ENCODE measurements at places on chromosomes 2 and 18. TPM values are rescaled to one million over a fixed set of nuclear protein-coding genes. Genes with fewer than 3 reads are reported as not detected.

GRCh38 chr2:74278176-74278575 is 65.0 kb downstream of the SLC4A5 start:
- no peaks in the 10 kb centered on the region for H3K36me3 ChIP-seq
- no peak overlapping the region for H3K27ac ChIP-seq
- no peaks in the 10 kb centered on the region for H3K4me1 ChIP-seq
- no peak for DNase-seq
- H3K27me3 ChIP-seq, result no peaks in the 10 kb centered on the region
- no peak overlapping the region for H3K4me3 ChIP-seq

- H3K36me3 ChIP-seq, result no peaks in the 10 kb centered on the region
- H3K4me1 ChIP-seq, result no peaks in the 10 kb centered on the region
- no peaks in the 10 kb centered on the region for H3K27me3 ChIP-seq
- H3K4me3 ChIP-seq, result no peak overlapping the region
- no peak overlapping the region for H3K27ac ChIP-seq
- no peak for DNase-seq
These were observed 1435.4 kb upstream of the LRRTM1 start for GRCh38 chr2:81739966-81740365.

Gene GGCX
- total RNA-seq, result 50.7 TPM

DNA sequence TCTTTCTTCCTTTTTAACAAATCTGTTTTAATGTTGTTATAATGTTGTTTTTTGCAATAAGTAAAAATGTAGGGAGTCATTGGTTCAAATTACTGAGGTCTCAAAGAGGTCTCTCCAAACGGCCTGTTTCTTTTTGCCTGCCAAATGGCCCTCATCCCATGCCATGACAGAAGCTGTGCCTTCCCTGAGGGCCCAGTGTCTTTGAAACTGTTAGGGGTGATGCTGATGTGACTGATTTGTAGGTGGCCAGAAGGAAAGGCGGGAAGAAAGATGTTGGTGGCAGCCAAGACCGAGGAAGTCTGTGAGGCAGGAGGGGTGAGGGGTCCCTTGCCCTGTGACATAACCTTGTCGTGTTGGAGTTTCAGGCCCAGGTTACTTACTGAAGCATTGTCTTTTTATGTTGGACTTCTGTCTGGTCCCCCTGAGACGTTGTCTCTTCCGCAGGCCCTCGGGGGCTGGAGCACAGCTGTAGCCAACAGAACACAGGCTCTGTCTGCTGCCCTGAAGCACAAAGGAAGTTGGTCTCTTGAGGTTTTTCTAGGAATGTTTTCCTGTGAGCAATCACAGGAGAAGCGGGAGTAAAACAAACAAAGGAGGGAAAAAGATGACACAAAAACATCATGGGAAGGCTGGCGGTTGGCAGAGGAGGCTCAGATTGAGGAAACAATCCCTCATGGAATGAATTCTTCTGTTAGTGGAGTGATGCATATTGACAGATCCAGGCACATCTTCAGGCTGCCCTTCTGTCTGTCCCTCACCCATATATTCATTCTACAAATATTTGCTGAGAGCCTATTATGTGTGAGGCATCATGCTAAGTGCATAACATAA is 4.9 kb upstream of the ST3GAL5 start:
- DNase-seq, result no peak
- no peak overlapping the region for H3K27ac ChIP-seq
- no peak overlapping the region for H3K4me3 ChIP-seq
- no peaks in the 10 kb centered on the region for H3K27me3 ChIP-seq
- peaks cover 9% of the 10 kb centered on the region for H3K4me1 ChIP-seq

DNA sequence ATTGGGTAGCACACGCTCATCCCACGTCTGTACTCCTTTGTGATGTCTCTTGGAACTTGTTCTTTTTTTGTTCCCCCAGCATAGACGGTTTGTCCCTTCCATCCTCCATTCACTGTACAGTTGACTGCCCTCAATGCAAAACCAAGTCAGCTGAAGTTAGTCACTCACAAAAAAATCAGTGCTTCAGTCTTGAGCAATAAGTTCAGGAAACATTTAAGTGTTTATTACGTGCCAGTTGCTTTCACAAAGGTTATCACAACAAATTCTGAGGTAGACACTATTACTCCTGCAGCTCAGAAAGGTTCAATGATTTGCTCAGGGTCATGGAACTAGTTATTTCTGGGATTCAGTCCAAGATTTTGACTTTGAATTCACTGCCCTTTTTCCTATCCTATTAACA is 102.2 kb downstream of the PDE1A start:
- H3K27ac ChIP-seq, result peak overlapping the region; percentile 54
- H3K4me3 ChIP-seq, result no peak overlapping the region
- H3K36me3 ChIP-seq, result no peaks in the 10 kb centered on the region
- peaks cover 3% of the 10 kb centered on the region for H3K4me1 ChIP-seq
- no peaks in the 10 kb centered on the region for H3K27me3 ChIP-seq
- no peak for DNase-seq

DNA sequence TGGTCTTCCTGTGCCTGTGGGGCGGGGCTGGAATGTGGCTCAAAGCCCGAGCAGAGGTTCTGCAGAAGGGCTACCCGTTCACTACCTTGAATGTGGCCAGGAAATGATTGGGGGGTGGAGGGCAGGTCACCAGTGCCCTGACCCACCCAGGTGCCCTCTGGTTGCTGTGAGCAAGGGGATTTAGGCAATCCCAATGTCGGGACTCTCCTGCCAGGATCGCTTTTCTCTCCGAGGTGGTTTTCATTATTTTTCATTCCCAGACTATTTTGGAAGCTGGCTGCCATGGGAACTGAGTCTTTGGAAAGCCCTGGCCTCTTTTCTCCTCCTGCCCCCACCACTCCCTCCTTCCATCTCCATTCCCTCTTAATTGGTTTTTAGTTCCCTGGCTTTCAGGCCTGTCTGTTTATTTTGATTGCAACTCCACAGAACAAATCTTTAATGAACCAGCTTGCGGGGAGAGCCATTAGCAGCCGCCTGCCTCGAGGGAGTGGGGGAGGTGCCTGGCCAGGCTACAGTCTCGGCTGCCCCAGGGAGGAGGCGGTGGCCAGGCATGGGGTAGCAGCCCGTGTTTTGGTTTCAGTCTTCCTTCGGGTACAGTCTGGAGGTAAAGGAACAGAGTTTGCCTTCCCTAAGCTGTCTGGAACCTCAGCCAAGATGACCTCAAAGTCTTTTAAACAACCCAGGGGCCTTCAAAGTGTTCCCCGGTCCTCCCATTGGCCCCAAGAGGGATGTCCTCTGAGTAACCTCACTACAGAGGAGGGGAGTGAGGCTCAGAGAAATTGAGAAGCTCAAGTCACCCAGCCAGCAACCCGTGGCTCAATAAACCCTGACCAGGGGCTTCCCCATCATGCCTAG is 114.4 kb upstream of the HAAO start:
- no peaks in the 10 kb centered on the region for H3K36me3 ChIP-seq
- peaks cover 42% of the 10 kb centered on the region for H3K4me1 ChIP-seq
- no peaks in the 10 kb centered on the region for H3K27me3 ChIP-seq

Gene LYPD6
- 1.1 TPM for total RNA-seq

DNA sequence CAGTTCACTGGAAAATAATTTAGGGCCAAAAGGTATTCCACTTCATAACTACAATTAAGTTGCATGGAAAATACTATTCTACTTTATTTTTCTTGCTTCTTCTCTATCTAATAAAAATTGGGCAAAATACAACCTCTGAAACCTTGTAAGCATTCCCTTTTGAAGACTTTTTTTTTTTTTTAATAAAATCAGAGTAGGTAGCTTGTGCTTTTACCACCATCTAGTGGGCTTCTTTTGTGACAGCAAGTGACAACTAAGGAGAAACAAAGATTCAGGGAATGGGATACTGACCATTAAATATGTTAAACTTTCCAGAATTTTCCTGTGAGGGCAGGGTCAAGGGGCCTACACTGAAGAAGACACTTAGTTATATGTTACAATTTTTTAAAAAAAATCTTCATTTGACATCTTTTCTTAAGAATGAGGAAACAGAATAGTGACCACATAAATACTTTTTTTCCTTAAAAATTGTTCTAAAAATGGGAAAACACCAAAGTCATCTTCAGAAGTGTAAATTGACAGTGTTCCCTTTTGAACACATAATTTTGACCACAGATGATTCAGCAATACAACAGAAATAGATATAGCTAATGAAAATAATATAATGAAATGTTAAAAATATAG is 1183.2 kb upstream of the ACVR2A start:
- H3K4me3 ChIP-seq, result no peak overlapping the region
- H3K27ac ChIP-seq, result no peak overlapping the region

DNA sequence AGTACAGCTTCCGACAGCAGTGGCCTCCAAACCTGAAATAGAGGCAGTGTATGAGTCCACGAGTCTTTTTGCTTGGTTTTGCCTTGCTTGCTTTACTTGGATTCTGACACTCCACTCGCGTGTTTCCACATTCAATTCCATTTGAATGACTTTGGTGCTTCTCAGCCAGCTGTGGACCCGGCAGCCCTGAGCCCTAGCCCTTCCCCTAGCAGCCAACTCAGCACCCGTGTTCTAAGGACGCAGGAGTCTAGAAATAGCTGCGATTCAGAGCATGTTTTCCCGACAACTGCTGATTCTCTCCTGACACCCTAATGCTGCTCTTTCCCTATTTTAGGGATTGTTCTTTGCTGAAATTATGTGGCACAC is 20.6 kb downstream of the LRRFIP1 start:
- H3K4me1 ChIP-seq, result no peaks in the 10 kb centered on the region
- no peak overlapping the region for H3K27ac ChIP-seq
- H3K27me3 ChIP-seq, result no peaks in the 10 kb centered on the region
- no peak for DNase-seq

DNA sequence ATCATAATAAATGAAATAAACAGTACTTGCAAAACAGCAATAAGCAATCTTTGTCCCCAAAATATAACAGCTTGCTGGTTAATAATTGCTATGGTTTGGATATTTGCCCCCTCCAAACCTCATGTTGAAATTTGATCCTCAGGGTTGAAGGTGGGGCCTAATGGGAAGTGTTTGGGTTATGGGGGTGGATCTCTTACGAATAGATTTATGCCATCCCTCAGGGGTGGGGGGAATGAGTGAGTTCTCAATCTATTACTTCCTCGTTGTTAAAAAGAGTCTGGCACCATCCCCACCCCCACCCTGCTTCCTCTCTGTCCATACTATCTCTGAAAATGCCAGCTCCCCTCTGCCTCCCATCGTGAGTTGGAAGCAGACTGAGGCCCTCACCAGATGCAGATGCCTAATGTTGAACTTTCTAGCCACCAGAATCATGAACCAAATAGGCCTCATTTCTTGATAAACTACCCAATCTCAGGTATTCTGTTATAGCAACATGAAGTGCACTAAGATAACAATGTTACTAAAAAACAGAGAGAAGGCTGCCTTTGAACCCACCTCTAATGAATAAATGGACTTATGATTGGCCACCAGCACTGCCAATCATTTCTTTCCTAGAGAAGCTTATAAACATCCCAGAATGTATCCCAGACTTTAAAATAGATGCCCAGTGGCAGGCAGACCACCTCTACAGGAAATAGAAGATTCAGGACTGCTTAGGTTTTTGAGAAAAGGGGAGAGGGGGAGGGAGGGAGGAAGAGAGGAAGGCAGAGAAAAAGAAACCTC is 90.1 kb downstream of the ALPK2 start:
- peaks cover 13% of the 10 kb centered on the region for H3K4me1 ChIP-seq
- H3K27me3 ChIP-seq, result no peaks in the 10 kb centered on the region
- H3K4me3 ChIP-seq, result no peak overlapping the region

Gene KCNG2
- 0.76 TPM for total RNA-seq

Gene FER1L5
- total RNA-seq, result 1.3 TPM

- no peaks in the 10 kb centered on the region for H3K36me3 ChIP-seq
- H3K4me3 ChIP-seq, result no peak overlapping the region
- H3K27me3 ChIP-seq, result peaks cover 72% of the 10 kb centered on the region
- no peaks in the 10 kb centered on the region for H3K4me1 ChIP-seq
- H3K27ac ChIP-seq, result no peak overlapping the region
- DNase-seq, result no peak
These were observed 2.2 kb upstream of the RAX start for GRCh38 chr18:59275406-59275949.

- no peaks in the 10 kb centered on the region for H3K36me3 ChIP-seq
- peaks cover 16% of the 10 kb centered on the region for H3K4me1 ChIP-seq
- H3K4me3 ChIP-seq, result no peak overlapping the region
- no peak for DNase-seq
- H3K27ac ChIP-seq, result no peak overlapping the region
These were observed 9.6 kb upstream of the CENPA start for GRCh38 chr2:26776195-26776800.

- H3K27me3 ChIP-seq, result no peaks in the 10 kb centered on the region
- no peaks in the 10 kb centered on the region for H3K4me1 ChIP-seq
- peaks cover 5% of the 10 kb centered on the region for H3K36me3 ChIP-seq
- H3K27ac ChIP-seq, result no peak overlapping the region
These were observed 165.4 kb upstream of the ALPP start for GRCh38 chr2:232213176-232213575.

DNA sequence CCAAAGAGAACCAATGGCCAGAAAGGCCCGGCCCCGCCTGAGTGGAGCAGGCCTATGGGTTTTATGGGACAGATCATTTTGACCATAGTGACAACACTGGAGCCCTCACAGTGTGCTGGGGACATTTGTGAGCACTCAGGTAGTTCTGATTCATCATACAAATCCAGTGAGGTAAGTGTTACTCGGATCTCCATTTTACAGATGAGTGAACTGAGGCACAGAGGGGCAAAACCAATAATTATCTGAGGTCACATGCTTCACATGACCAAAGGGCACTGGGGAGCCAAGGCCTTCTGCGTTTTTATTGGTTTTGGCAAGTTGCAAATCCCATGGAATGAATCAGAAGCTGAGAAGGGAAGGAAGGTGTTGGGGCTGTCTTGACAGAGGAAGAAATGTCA is 111.5 kb upstream of the MGAT5 start:
- no peak overlapping the region for H3K4me3 ChIP-seq
- DNase-seq, result no peak
- no peak overlapping the region for H3K27ac ChIP-seq
- H3K27me3 ChIP-seq, result no peaks in the 10 kb centered on the region
- no peaks in the 10 kb centered on the region for H3K4me1 ChIP-seq

Gene IL1RL1
- 32.3 TPM for total RNA-seq

Gene SCYGR4
- total RNA-seq, result not detected

DNA sequence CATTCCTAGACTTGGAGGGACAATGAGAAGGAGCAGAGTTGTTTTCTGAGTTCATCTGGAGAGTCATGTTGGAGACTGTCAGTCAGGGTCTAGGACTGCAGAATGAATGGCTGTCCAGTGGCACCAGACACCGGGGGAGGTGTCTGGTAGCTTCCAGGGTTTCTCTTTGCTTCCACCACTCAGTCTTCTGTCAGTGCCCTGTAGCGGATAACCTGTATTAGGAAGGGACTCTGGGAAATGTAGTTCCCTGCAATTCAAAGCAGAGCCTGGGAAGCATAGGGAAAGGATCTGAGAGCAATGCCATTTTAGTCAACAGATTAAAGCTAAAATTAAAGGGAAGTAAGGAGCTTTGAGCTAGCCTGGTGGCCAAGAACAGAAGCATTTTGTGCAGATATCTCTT is 257.9 kb downstream of the THSD7B start:
- H3K27ac ChIP-seq, result no peak overlapping the region
- no peaks in the 10 kb centered on the region for H3K4me1 ChIP-seq
- no peak overlapping the region for H3K4me3 ChIP-seq
- no peaks in the 10 kb centered on the region for H3K36me3 ChIP-seq
- H3K27me3 ChIP-seq, result no peaks in the 10 kb centered on the region
- no peak for DNase-seq

Gene SLC4A1AP
- total RNA-seq, result 20.9 TPM
